ENCODE measurements at places on chromosomes 6 and 20. TPM values are rescaled to one million over a fixed set of nuclear protein-coding genes. Genes with fewer than 3 reads are reported as not detected.

DNA sequence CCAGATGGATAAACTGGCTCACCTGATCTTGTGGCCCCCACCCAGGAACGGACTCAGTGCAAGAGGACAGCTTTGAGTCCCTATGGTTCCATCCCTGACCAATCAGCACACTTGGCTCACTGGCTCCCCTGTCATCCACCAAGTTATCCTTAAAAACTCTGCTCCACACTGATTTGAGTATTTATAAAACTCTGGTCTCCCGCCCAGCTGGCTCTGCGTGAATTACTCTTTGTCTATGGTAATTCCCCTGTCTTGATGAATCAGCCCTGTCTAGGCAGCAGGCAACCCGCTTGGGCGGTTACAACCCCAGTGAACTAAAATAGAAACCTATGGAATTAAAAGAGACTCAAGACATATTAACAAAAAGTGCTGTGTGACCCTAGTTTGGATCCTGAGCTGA lies 38.1 kb upstream of the CD83 start:
- H3K4me1 ChIP-seq: no peaks in the 10 kb centered on the region
- H3K36me3 ChIP-seq: no peaks in the 10 kb centered on the region
- DNase-seq: no peak
- no peak overlapping the region for H3K4me3 ChIP-seq
- H3K27me3 ChIP-seq: no peaks in the 10 kb centered on the region

- H3K27me3 ChIP-seq: no peaks in the 10 kb centered on the region
- no peak overlapping the region for H3K27ac ChIP-seq
- H3K4me3 ChIP-seq: no peak overlapping the region
Measured at GRCh38 chr6:87538510-87539260, 51.1 kb downstream of the RARS2 start.

GRCh38 chr6:146813554-146813953 lies 214.8 kb downstream of the ADGB start:
- no peaks in the 10 kb centered on the region for H3K27me3 ChIP-seq
- H3K4me3 ChIP-seq: no peak overlapping the region
- no peak for DNase-seq
- H3K36me3 ChIP-seq: no peaks in the 10 kb centered on the region
- no peak overlapping the region for H3K27ac ChIP-seq

DNA sequence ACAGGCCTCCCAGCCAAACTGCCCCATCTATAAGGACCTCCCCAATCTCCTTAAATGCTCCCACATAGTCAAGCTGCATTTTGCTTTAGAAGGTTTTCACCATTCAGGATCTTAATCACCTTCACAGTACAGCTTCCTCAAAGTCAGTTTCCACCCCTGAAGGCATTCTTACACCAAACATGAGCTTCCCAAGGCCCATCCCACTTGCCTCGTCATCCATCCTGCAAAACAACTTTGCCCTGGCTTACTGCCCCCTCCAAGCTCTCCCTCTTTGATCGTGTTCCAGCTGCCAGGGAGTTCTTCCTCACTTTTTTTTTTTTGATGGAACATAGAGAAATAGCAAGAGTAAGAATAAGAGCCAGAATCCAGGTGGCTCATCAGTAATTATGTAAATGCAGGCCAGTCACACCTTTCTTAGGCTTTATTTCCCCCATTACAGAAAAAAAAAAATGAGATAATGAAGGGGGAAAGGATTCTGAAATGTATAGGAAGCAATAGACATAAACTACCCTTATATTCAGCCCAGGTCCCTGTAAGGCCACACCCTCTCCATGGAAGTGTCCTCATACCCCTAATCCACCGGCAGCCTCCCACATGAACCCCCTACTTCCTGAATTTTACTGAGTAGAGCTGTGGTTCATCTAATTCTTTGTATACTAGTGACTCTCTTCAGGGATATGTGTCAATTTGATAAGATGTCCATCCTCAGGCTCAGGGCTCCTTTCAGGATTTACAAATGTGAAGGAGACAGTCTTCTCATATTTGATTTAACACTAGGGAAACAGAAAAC lies 12.7 kb downstream of the TRIM27 start:
- no peaks in the 10 kb centered on the region for H3K27me3 ChIP-seq
- H3K27ac ChIP-seq: no peak overlapping the region
- no peak for DNase-seq
- peaks cover 65% of the 10 kb centered on the region for H3K36me3 ChIP-seq
- H3K4me3 ChIP-seq: no peak overlapping the region
- no peaks in the 10 kb centered on the region for H3K4me1 ChIP-seq

DNA sequence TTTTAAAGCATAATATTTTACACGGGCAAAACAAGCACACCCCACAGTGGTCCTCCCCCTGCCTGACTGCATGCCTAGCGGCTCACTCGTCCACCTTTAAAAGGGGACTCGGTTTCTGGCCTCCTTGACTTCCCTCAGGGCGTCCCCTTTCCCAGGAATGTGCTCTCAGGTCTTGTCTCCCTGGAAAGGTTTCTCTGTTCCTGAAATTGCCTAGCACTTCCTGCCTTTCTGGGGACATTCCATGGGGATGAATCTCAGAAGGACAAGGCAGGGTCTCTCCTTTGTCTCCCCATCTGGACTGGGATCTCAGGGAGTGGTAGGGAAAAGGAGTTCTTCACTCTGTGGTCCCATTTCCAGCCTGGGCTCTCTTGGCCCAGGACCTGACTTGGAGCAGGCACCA lies 4.9 kb downstream of the TCF15 start:
- no peaks in the 10 kb centered on the region for H3K4me1 ChIP-seq
- no peak overlapping the region for H3K27ac ChIP-seq
- no peak overlapping the region for H3K4me3 ChIP-seq

DNA sequence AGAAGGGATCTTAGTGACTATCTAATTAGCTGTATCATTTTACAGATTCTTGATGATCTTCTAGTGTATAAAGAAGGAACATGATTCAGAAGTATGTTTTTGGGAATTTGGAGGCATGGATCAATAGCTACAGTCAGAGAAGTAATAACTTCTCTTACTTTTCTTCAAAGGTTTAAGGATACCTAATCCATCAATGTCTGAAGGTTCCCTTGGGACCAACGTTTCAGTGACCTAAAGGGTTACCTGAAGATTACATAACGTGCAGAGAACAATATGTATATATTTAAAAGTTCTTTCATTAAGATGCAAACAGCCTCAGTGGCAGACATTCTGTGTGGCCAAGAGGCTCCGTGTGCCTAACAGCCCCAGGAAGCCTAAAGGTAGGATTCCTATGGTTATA lies 3.2 kb downstream of the HDAC2 start:
- H3K36me3 ChIP-seq: peaks cover 7% of the 10 kb centered on the region
- peak; percentile 43 for DNase-seq
- no peaks in the 10 kb centered on the region for H3K27me3 ChIP-seq
- H3K27ac ChIP-seq: peak overlapping the region; percentile 91

GRCh38 chr20:15875446-15875845 lies 697.8 kb downstream of the KIF16B start:
- no peaks in the 10 kb centered on the region for H3K27me3 ChIP-seq
- no peak overlapping the region for H3K4me3 ChIP-seq
- H3K27ac ChIP-seq: 0 out of 2 replicates have a peak overlapping the region, but pooled peaks have one; percentile 14
- peak; percentile 69 for DNase-seq
- H3K36me3 ChIP-seq: no peaks in the 10 kb centered on the region
- H3K4me1 ChIP-seq: peaks cover 14% of the 10 kb centered on the region

DNA sequence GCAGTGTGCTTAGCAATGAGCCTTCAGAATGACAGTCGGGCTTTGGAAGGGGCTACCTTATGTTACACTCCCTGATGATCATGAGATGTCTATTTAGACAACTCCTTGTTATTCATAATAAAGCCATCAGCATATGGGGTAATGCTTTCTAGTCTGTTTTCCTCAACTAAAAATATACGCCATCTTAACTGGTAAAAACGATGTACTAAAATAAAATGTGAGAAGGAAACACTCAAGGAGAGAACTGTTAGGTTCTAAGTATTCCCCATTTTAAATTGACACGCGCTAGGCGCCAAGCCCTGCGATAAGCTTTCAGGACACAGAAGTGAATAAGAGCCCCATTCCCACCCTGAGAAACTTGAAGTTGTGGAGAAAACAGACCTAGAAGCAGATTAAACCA lies 43.6 kb downstream of the SOD2 start:
- no peak overlapping the region for H3K27ac ChIP-seq
- H3K27me3 ChIP-seq: no peaks in the 10 kb centered on the region
- no peak overlapping the region for H3K4me3 ChIP-seq
- no peak for DNase-seq
- H3K36me3 ChIP-seq: no peaks in the 10 kb centered on the region

- no peak overlapping the region for H3K27ac ChIP-seq
- H3K27me3 ChIP-seq: no peaks in the 10 kb centered on the region
- no peaks in the 10 kb centered on the region for H3K36me3 ChIP-seq
- peaks cover 9% of the 10 kb centered on the region for H3K4me1 ChIP-seq
- DNase-seq: no peak
Measured at GRCh38 chr6:70709826-70710225, 42.1 kb downstream of the SMAP1 start.

DNA sequence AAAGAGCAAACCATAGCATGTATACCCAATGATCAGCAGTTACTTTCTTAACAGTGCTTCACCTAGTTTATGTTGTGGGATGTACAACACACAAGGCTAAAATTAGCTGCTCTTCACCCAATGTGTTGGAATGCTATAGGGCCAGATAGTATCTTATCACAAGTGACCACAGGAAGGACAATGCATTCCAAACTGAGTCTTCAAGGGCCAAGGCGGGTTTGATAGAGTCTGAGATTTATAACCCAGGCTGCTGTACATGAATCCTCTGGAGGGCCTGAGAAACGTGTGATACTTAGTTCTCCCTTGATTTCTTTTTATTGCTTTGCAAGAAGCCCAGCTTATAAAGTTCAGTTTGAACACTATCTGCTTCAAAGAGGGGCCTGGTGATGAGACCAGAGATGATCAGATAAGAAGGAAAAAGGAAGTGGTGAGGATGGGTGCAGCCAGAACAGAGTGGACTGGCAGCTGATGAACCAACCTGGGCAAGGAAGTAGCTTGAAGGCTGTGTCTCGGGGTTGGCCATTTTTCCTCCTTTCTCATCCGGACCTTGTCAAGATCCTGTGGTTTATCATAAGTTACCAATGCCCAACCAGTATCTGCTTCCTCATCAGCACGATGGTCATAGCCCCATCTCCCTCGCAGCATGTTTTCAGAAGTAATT lies 62.2 kb upstream of the BMP2 start:
- DNase-seq: no peak
- no peaks in the 10 kb centered on the region for H3K27me3 ChIP-seq

DNA sequence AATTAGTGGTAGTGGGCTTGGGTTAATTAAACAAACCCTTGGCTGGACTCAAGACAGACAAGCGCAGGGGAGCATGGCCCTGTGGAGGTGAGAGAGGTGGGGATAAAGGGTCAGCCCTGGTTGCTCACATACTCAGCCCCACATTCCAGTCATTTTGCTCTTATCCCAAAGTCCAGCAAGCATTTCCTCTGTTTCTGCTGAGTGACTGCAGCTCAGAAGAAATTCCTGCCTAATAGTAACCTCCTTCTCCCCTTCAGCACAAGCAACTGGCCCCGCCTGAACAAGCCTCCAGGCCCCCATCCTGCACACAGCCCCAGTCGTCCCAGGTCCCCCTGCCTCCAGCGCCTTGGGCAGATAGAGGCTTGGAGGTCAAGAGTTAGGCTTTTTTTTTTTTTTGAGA lies 3.6 kb upstream of the TFEB start:
- H3K27me3 ChIP-seq: no peaks in the 10 kb centered on the region
- H3K27ac ChIP-seq: no peak overlapping the region
- DNase-seq: no peak
- H3K4me3 ChIP-seq: no peak overlapping the region
- peaks cover 7% of the 10 kb centered on the region for H3K4me1 ChIP-seq
- no peaks in the 10 kb centered on the region for H3K36me3 ChIP-seq

DNA sequence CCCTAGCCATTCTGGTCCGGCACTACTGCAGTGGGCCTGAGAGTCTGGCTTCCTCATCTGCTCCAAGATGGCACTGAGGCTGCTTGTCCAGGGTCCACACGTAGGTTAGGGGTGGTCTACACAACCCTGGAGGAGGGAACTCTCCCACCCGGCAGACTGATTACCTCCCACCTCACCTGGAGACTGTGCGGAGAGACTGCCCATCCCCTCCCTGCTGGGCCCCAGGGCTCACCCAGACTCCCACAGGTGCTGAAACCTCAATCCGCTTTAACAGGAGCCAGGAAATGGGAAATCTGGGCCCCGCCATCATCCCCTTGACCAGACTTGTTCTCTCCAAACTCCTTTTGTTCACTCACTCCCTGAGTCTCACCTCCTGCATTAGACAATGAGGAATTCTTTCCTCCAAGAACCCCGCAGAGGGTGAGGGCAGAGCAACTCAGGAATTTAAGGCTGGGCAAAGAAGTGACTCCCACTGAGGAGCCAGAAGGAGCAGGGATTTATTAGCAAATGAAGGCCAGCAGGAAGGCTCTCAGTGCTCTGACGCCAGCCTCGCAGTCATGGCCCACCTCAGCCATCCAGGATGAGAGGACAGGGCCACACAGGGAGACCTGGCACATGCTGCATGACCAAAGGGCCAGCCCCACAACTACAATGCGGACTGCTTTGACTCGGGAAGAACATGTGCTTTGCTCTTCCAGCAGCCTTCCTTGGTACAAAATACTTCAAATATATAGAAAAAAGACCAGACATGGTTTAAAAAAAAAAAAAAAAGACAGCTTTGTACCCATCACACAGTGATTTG lies 53.0 kb downstream of the CDK5RAP1 start:
- H3K27ac ChIP-seq: no peak overlapping the region
- no peaks in the 10 kb centered on the region for H3K27me3 ChIP-seq
- H3K4me3 ChIP-seq: no peak overlapping the region
- no peak for DNase-seq
- no peaks in the 10 kb centered on the region for H3K36me3 ChIP-seq
- no peaks in the 10 kb centered on the region for H3K4me1 ChIP-seq

GRCh38 chr6:11798538-11798937 lies 19.9 kb upstream of the ADTRP start:
- no peak overlapping the region for H3K4me3 ChIP-seq
- no peaks in the 10 kb centered on the region for H3K36me3 ChIP-seq
- no peaks in the 10 kb centered on the region for H3K4me1 ChIP-seq
- no peaks in the 10 kb centered on the region for H3K27me3 ChIP-seq

The PPIL6 gene
- not detected for total RNA-seq

The OXT gene
- total RNA-seq: not detected

The MTG2 gene
- total RNA-seq: 31.5 TPM
